ENCODE measurements at places on chromosomes 4 and X.

GRCh38 chr4:105352826-105353225 is 121.0 kb downstream of the PPA2 start:
- H3K36me3 ChIP-seq: no peaks in the 10 kb centered on the region
- H3K4me1 ChIP-seq: peaks cover 4% of the 10 kb centered on the region
- H3K27me3 ChIP-seq: no peaks in the 10 kb centered on the region
- DNase-seq: no peak

DNA sequence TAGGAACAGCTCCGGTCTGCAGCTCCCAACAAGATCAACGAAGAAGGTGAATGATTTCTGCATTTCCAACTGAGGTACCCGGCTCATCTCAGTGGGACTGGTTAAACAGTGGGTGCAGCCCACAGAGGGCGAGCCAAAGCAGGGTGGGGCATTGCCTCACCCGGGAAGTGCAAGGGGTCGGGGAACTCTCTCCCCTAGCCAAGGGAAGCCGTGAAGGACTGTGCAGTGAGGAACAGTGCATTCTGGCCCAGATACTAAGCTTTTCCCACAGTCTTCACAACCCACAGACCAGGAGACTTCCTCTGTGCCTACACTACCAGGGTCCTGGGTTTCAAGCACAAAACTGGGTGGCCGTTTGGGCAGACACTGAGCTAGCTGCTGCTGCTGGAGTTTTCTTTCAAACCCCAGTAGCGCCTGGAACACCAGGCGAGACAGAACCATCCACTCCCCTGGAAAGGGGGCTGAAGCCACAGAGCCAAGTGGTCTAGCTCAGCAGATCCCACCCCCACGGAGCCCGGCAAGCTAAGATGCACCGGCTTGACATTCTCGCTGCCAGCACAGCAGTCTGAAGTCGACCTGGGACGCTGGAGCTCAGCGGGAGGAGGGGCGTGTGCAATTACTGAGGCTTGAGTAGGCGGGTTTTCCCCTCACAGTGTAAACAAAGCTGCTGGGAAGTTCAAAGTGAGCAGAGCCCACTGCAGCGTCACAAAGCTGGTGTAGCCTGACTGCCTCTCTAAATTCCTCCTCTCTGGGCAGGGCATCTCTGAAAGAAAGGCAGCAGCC is 84.6 kb downstream of the THOC2 start:
- no peak overlapping the region for H3K4me3 ChIP-seq
- no peak overlapping the region for H3K27ac ChIP-seq
- peak; percentile 8 for DNase-seq
- H3K36me3 ChIP-seq: peaks cover 4% of the 10 kb centered on the region
- no peaks in the 10 kb centered on the region for H3K27me3 ChIP-seq
- peaks cover 23% of the 10 kb centered on the region for H3K4me1 ChIP-seq

- no peak overlapping the region for H3K4me3 ChIP-seq
- DNase-seq: no peak
- H3K4me1 ChIP-seq: no peaks in the 10 kb centered on the region
- no peaks in the 10 kb centered on the region for H3K36me3 ChIP-seq
- H3K27me3 ChIP-seq: no peaks in the 10 kb centered on the region
These were observed 1448.8 kb downstream of the TECRL start for GRCh38 chr4:62960415-62960814.

DNA sequence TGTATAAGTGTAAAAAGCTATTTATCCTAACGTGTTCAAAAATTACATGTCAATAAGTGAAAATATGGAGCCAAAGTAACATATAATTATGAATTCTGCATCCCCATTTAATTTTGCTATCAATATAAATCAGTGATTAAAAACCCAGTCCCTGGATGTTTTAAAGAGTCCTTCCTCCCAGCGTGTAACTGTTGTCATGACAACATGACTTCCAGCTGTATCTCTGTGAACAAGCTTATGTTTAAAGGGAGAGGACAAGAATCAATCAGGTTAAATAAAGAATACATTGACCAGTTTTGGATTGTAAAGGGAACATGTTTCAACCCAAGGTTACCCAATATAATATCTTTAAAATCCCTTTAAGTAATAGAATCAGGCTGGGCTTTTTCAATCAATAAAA is 219.7 kb downstream of the NSUN7 start:
- no peak overlapping the region for H3K27ac ChIP-seq
- H3K27me3 ChIP-seq: peaks cover 5% of the 10 kb centered on the region
- peaks cover 4% of the 10 kb centered on the region for H3K4me1 ChIP-seq
- DNase-seq: no peak
- peaks cover 18% of the 10 kb centered on the region for H3K36me3 ChIP-seq

GRCh38 chr4:85964298-85964697 is 395.6 kb downstream of the MAPK10 start:
- DNase-seq: no peak
- H3K36me3 ChIP-seq: no peaks in the 10 kb centered on the region
- no peak overlapping the region for H3K27ac ChIP-seq
- no peak overlapping the region for H3K4me3 ChIP-seq
- H3K4me1 ChIP-seq: no peaks in the 10 kb centered on the region
- H3K27me3 ChIP-seq: peaks cover 4% of the 10 kb centered on the region

- no peak for DNase-seq
- no peaks in the 10 kb centered on the region for H3K27me3 ChIP-seq
- H3K4me3 ChIP-seq: no peak overlapping the region
- H3K27ac ChIP-seq: no peak overlapping the region
- peaks cover 3% of the 10 kb centered on the region for H3K4me1 ChIP-seq
These were observed 1.4 kb downstream of the SPATA4 start for GRCh38 chr4:176193938-176194337.

- H3K36me3 ChIP-seq: no peaks in the 10 kb centered on the region
- H3K27me3 ChIP-seq: peaks cover 3% of the 10 kb centered on the region
- H3K27ac ChIP-seq: no peak overlapping the region
- DNase-seq: no peak
- H3K4me1 ChIP-seq: peaks cover 18% of the 10 kb centered on the region
- no peak overlapping the region for H3K4me3 ChIP-seq
These were observed 146.2 kb downstream of the SOWAHB start for GRCh38 chr4:76751612-76752343.

DNA sequence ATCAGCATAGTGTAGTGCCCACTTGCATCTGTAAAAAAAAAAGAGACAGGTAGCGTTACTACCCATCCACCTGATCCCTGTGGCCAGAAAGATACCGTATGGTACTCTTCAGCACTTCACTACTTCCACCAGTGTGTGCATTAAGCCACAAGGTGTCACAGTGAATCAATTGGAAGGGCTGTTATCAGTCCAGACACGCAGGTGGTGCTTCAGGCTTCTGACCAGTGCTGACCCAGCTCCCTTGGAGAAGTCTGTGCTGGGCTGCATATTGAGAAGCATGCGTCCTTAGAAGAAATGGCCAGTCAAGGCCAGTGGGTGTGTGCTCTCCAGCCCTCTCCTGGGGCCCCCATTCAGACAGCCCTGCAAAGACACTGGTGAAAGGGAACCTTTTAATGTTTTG is 10.6 kb downstream of the LDB2 start:
- DNase-seq: no peak
- peaks cover 73% of the 10 kb centered on the region for H3K4me1 ChIP-seq
- peaks cover 1% of the 10 kb centered on the region for H3K27me3 ChIP-seq
- no peak overlapping the region for H3K27ac ChIP-seq
- peaks cover 61% of the 10 kb centered on the region for H3K36me3 ChIP-seq

GRCh38 chr4:8340781-8341241 is 71.3 kb downstream of the HTRA3 start:
- no peak for DNase-seq
- no peaks in the 10 kb centered on the region for H3K27me3 ChIP-seq
- H3K27ac ChIP-seq: no peak overlapping the region
- H3K4me3 ChIP-seq: no peak overlapping the region

DNA sequence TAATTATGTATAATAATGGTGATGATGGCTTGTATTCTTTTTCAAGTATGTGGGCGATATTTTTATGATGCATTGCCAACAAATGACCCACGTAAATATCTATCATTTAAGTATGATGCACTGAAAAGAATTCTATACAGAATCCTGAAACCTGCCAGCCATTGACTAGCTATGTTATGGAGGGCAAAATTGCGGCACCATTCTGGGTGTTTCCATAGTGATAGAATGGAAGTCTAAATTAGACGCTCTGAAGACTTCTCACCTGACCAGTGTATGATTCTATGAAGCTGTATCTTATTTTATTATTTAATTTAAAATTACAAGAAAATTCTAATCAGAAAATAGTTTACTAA is 677 bp upstream of the CENPC start:
- H3K36me3 ChIP-seq: peaks cover 9% of the 10 kb centered on the region
- H3K27ac ChIP-seq: no peak overlapping the region
- H3K4me1 ChIP-seq: peaks cover 20% of the 10 kb centered on the region
- no peak overlapping the region for H3K4me3 ChIP-seq
- no peak for DNase-seq

DNA sequence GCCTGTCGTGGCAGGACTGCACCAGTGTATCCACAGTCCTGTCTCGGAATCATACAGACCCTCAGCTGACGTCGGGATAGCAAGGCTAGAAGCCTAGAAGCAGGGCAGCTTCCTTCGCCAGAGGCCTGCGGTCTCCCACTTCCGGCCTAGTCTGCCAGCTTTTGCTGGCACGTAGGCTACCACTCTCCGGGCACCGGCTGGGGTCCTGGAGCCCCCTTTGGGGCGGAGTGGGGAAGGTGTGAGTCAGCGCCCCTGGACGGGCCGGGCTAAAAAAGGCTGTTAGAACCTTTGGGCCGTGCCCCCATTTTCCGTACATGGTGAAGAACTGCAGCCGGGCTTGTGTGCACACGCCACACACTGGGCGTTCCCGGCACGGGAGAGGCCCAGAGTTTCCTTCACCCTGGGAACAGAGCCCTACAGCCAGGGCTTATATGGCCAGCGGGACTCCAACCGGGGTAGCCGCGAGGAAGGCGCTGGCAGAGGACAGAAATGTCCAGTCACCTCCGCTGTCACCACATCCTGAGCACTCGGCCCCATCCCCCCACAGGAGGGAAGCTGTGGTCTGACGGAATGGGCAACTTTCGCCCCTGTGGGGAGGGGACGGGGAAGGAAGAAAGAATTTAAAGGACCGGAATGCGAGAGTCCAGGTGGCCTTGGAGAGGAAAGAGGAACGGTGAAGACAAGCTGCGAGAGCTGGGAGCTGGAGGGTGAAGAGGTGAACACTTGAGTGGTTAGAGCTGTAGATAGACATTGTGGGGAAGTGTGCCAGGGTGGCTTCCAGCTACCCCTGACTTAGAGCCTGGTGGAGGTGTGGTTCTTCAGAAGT is 4.6 kb downstream of the MAGIX start:
- peaks cover 9% of the 10 kb centered on the region for H3K27me3 ChIP-seq
- H3K4me1 ChIP-seq: peaks cover 16% of the 10 kb centered on the region
- H3K36me3 ChIP-seq: no peaks in the 10 kb centered on the region
- DNase-seq: no peak
- H3K4me3 ChIP-seq: peak overlapping the region; percentile 73
